ENCODE measurements at places on chromosomes 1 and 21. TPM values are rescaled to one million over a fixed set of nuclear protein-coding genes. Genes with fewer than 3 reads are reported as not detected.

Gene CD48
- total RNA-seq: 12.5 TPM

Gene HHIPL2
- not detected for total RNA-seq

Gene CAPN8
- 1.7 TPM for total RNA-seq

Gene ZNF436
- total RNA-seq: 21.4 TPM

Gene SLAMF7
- 4.1 TPM for total RNA-seq

Gene PRR9
- total RNA-seq: 8.2 TPM

Gene SMIM1
- not detected for total RNA-seq

Gene LEFTY2
- total RNA-seq: 144 TPM

Gene DLGAP3
- 0.24 TPM for total RNA-seq

Gene ASPM
- 12.3 TPM for total RNA-seq

Gene ATP1A2
- 11.1 TPM for total RNA-seq

Gene GSTM1
- 23.8 TPM for total RNA-seq

Gene EPRS1
- 143 TPM for total RNA-seq

Gene TNFSF4
- 7.2 TPM for total RNA-seq

Gene TMPRSS15
- 2.6 TPM for total RNA-seq

Gene PM20D1
- 1.4 TPM for total RNA-seq

Gene VWA5B1
- total RNA-seq: 0.24 TPM

Gene FCRL4
- total RNA-seq: 5.8 TPM

Gene SFN
- total RNA-seq: 21.4 TPM

Gene ATF3
- 82.1 TPM for total RNA-seq

Gene WASF2
- total RNA-seq: 25.3 TPM

Gene SRSF11
- 146 TPM for total RNA-seq

Gene HFM1
- total RNA-seq: 1.7 TPM

Gene CALML6
- total RNA-seq: 0.72 TPM

Gene APCS
- 3.9 TPM for total RNA-seq

Gene MXRA8
- 196 TPM for total RNA-seq

Gene ANKRD65
- total RNA-seq: 1.7 TPM

Gene CACYBP
- 254 TPM for total RNA-seq

Gene ADGRL4
- 3.6 TPM for total RNA-seq
